ENCODE measurements at places on chromosomes 6 and 20.

DNA sequence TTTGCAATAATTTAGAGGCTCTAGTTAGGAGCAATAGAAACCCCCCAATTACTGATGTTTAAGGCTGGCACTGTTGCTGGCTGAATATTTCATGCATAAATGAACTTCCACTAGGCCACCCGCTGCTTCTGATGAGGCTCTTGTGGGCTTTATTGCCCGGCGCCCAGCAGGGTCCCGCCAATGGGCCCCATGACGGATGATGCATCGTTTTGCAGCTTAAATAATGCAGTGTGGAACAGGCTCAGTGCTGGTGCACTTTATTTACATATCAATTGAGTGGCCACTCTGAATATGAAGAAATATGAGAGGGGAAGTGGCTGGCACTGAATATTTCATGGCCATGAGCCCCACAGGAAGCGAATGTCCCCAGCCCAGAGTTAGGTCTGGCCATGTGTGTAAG is 155.3 kb upstream of the MAFB start:
- H3K27ac ChIP-seq, result no peak overlapping the region
- no peak overlapping the region for H3K4me3 ChIP-seq
- H3K36me3 ChIP-seq, result no peaks in the 10 kb centered on the region
- H3K4me1 ChIP-seq, result no peaks in the 10 kb centered on the region
- no peak for DNase-seq

- H3K27ac ChIP-seq, result no peak overlapping the region
- H3K4me1 ChIP-seq, result no peaks in the 10 kb centered on the region
- no peak overlapping the region for H3K4me3 ChIP-seq
- H3K27me3 ChIP-seq, result no peaks in the 10 kb centered on the region
- DNase-seq, result no peak
Observed at GRCh38 chr6:42511803-42512422, 51.9 kb upstream of the UBR2 start.

DNA sequence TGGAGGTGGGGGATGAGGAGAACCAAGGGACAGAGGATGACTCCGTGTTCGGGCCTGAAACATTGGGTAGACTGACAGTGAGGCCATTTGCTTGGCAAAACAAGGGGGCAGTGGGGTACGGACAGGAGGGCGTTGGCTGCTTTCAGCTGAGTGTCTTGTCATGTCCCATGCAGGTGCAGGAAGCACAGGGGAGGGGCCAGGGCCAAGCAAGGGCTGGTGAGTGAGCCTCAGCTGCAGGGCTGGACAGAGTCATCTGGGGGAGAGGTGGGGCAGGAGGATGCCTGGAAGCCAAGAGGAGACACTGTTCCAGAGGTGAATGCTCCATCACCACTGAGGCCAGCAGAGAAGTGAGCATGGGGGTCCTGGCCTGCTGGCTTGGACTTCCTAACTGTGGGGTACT is 78.4 kb downstream of the ERMARD start:
- no peak overlapping the region for H3K27ac ChIP-seq
- no peaks in the 10 kb centered on the region for H3K36me3 ChIP-seq

GRCh38 chr6:111713811-111714210 is 108.1 kb upstream of the TRAF3IP2 start:
- H3K36me3 ChIP-seq, result no peaks in the 10 kb centered on the region
- DNase-seq, result no peak
- H3K4me3 ChIP-seq, result no peak overlapping the region
- H3K27me3 ChIP-seq, result no peaks in the 10 kb centered on the region
- H3K4me1 ChIP-seq, result peaks cover 4% of the 10 kb centered on the region
- H3K27ac ChIP-seq, result no peak overlapping the region

DNA sequence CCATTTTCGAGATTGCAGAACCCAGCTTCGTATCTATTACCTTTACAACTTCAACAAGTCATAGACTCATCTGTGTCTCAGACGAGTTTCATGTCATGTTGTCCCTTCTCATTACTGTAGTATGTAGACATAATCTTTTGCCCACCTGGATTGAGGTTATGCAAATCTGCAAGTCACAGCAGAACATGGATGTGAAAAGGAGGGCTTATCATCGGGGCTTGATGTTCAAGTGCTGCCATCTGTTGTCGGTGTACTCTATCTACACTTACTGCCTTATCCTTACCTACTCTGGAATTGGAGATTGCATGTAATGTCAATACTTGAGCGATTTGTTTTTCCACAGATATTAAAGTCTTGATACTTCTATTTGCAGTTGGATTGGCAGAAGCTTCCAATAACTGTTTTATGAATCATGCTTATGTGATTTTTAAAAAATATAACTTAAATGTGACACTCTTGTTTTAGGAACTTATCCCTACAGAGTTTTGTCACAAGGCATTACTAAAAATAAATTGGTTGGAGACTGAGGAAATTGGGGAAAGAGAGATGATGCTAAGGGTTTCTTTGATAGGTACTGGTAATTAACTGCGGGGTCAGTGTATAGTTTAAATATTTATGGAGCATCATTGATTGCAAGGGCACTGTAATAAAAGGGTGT is 3.0 kb upstream of the GOPC start:
- peaks cover 10% of the 10 kb centered on the region for H3K36me3 ChIP-seq
- peaks cover 8% of the 10 kb centered on the region for H3K4me1 ChIP-seq
- no peak for DNase-seq
- H3K27me3 ChIP-seq, result no peaks in the 10 kb centered on the region
- H3K4me3 ChIP-seq, result no peak overlapping the region
- no peak overlapping the region for H3K27ac ChIP-seq

DNA sequence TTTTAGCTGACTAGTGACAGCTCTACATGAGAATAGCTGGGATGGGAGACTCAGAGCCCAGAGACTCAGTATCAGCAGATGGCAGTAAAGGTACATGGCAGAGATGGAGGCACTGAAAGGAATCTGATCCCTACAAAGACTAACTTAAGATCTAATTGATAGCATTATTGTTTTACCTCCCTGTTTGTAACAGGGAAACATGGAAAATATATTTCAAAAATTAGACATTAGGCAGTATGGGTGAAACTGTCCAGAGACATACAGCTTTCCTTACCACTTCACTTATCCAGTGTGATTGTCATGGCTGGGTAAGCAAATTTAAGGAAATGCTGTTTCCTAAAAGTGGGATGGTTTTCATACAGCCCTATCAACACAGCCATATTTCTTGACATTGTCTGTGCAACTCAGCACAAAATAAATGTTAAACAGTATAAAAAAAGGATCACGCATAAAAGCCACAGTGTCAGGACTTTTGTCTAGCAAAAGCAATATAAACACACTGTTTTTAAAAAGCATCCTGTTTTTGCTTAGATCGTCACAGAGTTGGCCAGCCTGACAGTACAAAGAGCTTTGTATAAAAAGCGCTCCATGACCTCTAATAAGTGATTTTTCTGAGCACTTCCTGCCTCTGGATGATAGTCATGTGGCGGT is 376.9 kb downstream of the PHF3 start:
- DNase-seq, result no peak
- H3K36me3 ChIP-seq, result no peaks in the 10 kb centered on the region
- no peaks in the 10 kb centered on the region for H3K4me1 ChIP-seq
- no peak overlapping the region for H3K4me3 ChIP-seq
- H3K27me3 ChIP-seq, result no peaks in the 10 kb centered on the region

GRCh38 chr6:157911278-157911677 is 70.4 kb upstream of the SYNJ2 start:
- DNase-seq, result no peak
- H3K36me3 ChIP-seq, result peaks cover 78% of the 10 kb centered on the region
- H3K4me1 ChIP-seq, result no peaks in the 10 kb centered on the region

All from RWPE2 (cell line).